ENCODE measurements at places on chromosomes 1 and 21.

DNA sequence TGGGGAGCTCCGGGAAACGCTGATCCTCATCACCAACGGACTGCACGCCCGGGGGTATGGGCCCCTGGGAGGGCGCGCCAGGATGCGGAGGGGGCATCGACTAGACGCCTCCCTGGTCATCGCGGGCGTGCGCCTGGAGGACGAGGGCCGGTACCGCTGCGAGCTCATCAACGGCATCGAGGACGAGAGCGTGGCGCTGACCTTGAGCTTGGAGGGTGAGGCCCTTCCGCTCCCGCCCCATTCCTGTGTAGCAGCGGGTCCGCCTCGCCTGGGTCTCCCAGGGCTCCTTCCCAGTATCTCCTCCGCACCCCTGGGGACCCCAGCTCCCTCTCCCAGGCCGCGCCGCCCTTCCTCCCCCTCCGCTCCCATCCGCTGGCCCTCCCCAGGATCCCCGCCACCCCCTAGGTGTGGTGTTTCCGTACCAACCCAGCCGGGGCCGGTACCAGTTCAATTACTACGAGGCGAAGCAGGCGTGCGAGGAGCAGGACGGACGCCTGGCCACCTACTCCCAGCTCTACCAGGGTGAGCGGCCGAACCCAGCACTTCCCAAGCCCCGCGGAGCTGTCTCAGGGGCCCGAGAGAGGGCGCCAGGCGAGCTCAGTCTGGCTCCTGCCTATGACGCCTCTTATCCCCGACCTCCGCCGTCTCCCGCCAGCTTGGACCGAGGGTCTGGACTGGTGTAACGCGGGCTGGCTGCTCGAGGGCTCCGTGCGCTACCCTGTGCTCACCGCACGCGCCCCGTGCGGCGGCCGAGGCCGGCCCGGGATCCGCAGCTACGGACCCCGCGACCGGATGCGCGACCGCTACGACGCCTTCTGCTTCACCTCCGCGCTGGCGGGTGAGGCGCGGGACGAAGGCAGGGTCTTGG, 5.0 kb downstream of the HAPLN2 start:
- DNase-seq = peak; percentile 61

DNA sequence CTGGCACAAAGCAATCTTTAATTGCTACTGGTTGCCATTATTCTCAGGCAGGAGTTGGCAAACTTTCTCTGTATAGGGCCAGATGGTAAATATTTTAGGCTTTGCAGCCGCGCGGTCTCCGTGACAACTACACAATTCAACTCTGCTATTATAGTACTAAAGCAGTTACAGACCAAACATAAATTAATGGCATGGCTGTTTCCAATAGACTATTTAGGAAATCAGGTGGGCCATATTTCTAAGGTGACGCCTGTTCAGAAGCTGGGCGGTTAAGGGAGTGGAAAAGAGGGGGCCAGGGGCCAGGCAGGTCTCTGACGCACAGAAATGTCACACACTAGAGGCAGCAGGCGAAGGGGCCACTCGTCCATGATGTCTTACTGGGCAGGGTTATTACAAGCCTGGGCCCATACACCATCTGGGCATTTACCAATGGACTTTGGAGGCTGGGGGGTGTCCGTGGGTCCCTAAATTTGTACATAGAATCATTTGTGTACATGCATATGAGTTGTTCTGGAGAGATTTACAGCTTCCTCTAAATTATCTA, 80.1 kb downstream of the STUM start:
- no peak for DNase-seq

GRCh38 chr1:148264374-148265276, 112.5 kb upstream of the NBPF11 start:
- peak; percentile 26 for DNase-seq

- DNase-seq = no peak
Measured at GRCh38 chr1:202561726-202562443, 148.4 kb downstream of the SYT2 start.

DNA sequence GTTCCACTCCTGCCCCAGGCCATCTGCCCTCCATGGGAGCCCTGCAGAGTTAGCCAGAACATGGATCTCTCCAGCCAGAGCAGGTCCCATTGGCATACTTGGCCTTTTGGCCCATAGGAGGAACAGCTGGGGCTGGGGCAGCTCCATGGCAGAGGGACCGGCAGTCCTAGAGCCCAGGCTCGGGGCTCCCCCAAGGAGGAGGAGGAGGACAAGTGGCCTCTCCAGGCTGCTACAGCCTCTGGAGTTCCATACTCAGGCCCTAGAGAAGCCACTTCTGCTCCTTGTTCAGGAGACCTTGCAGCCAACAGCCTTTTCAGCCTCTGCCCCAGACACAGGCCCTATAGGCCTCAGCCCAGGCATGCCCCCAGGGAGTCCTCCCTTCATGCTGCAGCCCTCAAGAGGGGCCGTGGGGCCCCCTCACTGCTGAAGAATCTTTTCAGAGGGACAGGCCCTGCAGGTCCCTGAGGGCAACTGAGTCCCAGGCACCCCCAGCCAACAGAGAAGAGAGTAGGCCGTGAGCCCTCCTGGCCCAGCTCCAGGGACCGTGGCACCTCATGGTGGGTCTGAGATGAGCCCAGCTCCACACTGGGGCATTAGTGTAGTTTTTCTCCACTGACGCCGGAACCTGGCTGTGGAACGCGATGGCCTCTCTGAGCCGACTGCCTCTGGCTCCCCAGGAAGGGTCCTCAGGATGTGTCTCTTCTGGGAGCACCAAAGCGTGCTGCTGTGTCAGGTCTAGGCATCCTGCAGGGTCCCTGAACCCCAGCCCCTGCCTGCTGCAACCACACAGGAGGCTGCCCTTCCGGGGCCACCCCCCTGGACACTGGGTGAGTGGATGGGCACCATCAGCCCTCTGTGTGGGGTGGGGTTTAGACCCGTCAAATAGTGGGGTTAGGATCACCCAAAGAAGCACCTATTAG, 297.6 kb upstream of the VAMP3 start:
- no peak for DNase-seq

DNA sequence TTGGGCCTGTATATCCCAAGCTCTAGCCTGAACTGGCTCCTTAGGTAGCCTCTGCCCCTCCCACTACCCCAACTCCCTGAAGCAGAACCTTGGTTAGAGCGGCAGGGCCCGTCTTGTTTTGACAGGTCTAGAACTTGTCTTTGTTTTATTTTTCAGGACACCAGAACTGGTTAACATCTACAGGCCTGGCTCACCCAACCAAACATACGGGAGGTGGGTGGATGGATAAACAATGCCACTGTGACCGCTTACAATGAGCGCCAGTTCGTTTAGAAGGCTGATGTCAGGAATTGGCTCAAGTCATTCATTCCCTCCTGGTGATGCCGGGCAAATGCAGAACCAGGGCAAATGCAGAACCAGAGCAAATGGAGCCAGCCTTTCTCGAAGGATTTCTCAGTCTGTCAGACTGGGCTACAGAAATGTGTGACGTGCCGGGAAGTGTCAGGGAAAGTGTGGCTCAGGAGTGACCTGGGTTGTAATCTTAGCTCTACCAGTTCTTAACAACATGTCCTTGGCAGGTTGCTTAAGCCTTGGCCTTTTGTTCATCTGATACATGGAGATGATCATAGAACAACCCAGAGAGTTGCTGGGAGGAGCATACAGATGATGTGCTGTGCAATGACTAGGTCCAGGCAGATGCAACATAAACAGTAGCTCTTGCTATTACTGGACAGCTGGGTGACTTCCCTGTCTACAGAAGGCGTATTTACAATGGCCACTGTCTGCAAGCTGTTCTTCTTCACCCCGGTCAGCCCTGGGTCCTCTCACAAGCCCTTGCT, 30.5 kb upstream of the BTG2 start:
- no peak for DNase-seq

DNA sequence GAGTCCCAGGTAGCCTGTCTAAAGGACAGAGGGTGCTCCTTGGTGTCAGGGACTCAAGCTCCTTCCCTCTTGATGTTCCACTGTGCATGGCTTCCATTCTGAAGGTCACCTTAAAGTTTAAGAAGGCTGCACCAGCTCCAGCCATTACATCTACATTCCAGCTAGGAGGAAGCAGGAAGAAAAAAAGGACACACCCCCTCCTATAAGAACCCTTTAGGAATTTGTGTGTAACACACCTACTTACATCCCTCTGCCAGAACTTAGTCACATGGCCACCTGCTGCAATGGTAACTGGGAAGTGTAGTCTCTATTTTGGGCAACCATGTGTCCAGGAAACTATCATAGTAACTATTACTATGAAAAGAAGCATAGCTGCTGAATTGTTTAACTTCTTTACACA, 161.6 kb upstream of the KLHDC7A start:
- DNase-seq = no peak

- DNase-seq = no peak
Measured at GRCh38 chr21:18163956-18164355, 80.7 kb upstream of the CHODL start.

- peak; percentile 80 for DNase-seq
Measured at GRCh38 chr21:38439957-38440356, 58.3 kb downstream of the ERG start.

DNA sequence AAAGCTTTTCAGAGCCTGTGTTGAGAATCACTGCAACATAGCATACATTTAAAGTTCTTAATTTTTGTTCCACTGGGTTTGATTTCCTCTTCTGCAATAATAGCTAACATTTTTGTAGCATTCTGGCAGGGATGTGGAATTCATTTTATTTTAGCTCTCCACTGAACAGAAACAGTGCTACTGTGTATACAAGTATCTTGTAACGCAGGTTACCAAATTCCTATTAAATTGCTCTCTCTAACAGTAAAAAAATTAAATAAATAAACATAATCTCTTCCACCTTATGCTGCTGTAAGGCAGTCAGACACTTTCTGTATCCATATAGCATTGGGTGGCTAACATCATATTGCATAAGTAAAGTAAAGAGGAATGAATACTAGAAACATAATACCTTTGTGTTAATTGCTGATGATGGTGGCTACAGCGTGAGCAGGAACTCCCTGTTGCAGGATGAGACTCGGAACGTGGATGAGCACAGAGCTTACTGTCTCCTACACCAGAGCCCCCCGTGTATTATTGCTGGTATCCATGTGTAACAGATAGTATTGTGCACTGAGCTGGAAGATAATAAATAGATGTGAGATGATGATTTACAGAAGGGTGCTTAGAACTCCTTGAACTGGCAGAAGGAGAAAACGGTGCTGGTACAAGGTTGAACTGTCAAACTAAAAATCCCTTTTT, 276.9 kb upstream of the SNX7 start:
- DNase-seq = no peak

DNA sequence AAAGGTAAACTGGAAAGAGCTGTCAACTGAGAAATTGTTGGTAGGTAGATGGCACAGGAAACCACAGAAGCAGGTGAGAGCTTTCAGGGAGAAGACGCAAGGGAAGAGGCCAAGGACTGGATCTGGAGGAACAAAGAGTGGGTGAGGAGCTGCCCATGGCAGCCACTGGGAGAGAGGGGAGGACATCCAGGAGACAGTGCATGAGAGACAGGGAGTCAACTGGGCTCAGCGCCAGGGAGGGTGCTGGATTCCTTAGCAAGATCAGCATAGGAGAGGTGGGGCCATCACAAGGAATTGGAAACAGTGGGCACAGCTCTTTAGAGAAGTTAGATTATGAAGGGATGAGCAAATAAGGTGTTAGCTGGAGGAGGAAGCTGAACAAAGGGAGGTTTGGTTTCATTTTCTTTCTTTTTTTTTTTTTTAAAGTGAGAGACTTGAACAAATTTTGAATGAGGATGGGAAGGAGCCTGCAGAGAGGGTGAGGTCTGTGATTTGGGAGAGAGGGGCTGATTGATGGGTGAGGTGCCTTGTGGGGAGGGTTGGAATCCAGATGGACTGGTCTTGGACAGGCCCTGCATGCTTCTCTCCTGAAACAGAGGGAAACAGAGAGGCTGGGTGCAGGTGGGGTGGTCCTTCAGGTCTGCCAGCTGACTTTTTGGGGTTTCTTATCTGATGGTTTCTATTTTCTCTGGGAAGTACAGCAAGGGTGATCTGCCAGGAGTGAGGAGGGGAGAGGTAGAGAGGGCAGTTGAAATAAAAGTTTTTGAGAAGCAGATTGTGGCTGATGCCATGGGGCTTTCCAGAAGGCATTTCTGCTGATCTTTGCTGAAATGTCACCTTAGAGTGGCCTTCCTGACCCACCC, 5.4 kb downstream of the CYP4B1 start:
- DNase-seq = no peak

- DNase-seq = no peak
Measured at GRCh38 chr21:34536311-34536710, 24.3 kb upstream of the KCNE1 start.

DNA sequence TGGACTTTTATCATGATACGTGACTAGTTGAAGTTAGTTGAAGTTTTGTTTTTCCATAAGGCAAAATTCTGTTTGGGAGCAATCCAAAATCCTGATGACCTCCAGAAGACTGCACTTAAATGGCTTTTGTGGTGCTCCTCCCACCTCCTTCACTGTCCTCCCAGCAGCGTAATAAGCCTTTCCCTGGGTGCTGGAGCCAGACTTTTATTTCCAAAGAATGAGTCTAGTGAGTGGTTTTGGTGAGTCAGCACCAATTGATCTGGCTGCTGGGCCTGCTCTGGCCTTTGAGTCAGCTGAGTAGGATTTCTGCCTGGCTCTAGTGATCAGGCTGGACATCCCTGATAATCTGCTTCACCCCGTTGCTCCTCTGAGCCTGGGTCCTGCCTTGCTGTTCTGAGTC, 21.7 kb upstream of the KCND3 start:
- DNase-seq = no peak

- DNase-seq = no peak
Measured at GRCh38 chr1:172755099-172755498, 96.2 kb downstream of the FASLG start.

GRCh38 chr21:43719748-43720538, 1.0 kb downstream of the PDXK start:
- no peak for DNase-seq

DNA sequence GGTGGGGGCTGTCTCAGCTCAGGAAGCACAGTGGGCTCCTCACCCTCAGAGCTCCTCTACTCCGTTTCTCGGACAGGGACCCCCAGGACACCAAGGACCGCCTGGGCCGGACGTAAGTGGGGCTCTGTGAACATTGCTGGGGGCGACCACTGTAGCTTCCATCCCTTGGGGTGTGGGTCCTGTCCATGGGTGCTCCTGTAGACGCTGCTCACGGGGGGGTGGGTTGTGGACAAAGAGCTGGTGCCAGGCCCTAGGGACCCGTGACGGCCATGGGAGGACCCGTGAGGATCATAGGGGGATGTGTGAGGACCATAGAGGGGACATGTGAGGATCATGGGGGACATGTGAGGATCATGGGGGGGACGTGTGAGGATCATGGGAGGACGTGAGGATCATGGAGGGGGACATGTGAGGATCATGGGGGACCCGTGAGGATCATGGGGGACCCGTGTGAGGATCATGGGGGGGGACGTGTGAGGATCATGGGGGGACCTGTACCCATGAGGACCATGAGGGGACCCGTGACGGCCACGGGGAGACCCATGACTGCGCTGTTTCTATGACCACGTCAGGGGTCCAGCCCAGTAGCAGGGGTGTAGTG, 18.1 kb downstream of the COL6A1 start:
- no peak for DNase-seq

- DNase-seq = no peak
Measured at GRCh38 chr1:201324306-201324705, 41.0 kb downstream of the PKP1 start.

DNA sequence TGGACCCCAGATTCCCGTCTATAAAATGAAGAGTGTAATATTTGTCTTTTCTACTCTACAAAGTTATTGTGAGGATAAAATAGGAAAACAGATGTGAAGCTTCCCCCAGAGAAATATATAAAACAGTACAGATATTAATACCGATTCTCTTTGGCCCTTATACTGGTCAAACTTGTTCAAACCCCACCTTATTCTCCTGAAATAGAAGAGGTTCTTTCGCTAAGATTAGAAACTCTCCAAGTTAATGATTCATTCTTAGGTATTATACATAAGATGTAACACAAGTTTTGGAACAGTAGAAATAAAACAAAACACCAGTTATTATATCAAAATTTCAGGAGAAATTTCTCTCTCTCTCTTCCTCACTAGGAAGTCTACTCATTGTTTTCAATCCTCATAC, 852.4 kb upstream of the ADAMTS5 start:
- no peak for DNase-seq

- no peak for DNase-seq
Measured at GRCh38 chr1:97308131-97308530, 586.5 kb downstream of the PTBP2 start.

All from NCI-H510A (cell line).